ENCODE measurements at places on chromosomes 3 and 15.

DNA sequence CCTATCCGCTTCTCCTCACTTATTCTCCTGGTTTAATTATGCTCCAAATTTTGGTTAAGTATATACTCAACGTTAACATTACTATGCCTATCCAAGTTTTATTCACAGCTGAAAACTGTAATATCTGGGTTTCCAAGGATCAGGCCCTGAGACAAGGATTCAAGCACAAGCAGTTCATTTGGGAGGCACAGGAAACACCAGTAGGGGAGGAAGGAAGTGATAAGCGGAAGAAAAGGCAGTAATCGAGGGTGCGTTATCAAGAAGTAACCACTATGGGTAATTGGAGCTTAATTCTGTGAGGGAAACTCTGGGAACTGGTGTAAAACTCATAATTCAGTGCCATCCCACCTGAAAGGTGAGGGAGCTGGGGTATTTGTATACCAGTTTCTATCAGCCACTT lies 120.3 kb downstream of the KCNAB1 start:
- no peak for DNase-seq

GRCh38 chr15:57611123-57611522 lies 19.4 kb downstream of the MYZAP start:
- no peak for DNase-seq

- no peak for DNase-seq
Observed at GRCh38 chr3:29050155-29050554, 230.7 kb upstream of the RBMS3 start.

GRCh38 chr3:64508140-64508539 lies 179.7 kb downstream of the ADAMTS9 start:
- no peak for DNase-seq

- DNase-seq = no peak
Observed at GRCh38 chr3:45269952-45270351, 43.9 kb upstream of the TMEM158 start.

GRCh38 chr3:3629911-3630310 lies 169.3 kb upstream of the LRRN1 start:
- no peak for DNase-seq

- no peak for DNase-seq
Observed at GRCh38 chr15:66008940-66009562, 139.8 kb downstream of the RAB11A start.

- DNase-seq = no peak
Observed at GRCh38 chr3:41716471-41716870, 245.4 kb downstream of the ULK4 start.

DNA sequence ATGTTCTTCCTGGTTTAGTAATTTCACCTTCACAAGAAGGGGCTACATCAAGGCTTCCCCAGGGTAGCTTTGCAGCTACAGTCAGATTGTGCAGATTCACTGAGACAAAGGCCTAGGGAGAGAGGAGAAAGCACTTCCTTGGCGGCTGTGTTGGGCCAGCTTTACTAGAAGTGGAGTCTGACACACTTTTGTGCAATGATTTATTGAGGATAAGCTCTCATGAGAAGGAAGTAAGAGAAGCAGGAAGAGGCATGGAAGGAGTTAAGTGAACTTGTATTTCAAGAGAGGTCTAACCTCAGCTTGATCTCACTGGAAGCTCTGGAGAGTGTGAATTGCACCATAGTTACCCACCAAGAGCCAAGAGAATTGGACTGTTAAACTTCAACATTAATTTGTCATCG lies 78.9 kb downstream of the TGFBR2 start:
- DNase-seq = no peak

GRCh38 chr3:31962801-31963205 lies 18.3 kb downstream of the OSBPL10 start:
- no peak for DNase-seq

DNA sequence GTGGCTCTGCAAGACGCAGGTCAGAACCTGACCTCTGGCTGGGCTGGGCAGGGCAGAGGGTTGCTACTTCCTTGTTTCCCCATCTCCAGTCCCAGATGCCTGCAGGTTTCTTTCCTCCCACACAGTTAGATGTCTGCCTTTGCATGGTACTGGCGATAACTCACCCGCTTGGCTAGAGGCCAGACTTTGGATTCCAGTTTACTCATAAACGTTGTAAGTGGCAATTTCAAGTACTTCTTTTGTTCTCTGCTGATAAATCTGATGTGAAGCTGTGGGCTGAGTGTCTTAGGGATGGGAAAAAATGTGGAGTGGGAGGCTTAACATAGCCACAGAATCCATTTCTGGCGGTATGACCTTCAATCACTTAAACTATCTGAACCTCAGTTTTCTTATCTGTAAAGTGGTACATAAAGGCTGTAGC lies 194.2 kb downstream of the EBLN2 start:
- no peak for DNase-seq

GRCh38 chr3:46538803-46539442 lies 27.2 kb downstream of the LRRC2 start:
- peak; percentile 88 for DNase-seq

GRCh38 chr15:65949011-65949410 lies 79.7 kb downstream of the RAB11A start:
- DNase-seq = no peak

DNA sequence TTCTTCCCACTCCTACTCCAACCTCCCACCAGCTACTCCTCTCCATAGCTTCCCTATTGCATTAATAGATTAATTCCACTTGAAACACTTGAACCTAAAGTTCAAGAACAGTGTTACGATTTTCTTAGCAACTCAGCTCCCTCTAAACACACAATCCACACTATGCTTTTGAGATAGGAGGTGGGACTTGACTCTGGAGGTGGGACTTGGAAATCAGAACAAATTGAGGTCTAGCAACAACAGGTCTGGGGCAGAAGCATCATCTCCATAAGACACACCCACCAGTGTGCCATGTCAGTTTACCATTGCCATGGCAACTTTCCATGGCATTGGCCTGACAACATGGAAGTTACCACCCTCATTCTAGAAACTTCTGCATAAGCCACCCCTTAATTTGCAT lies 336.5 kb upstream of the ALCAM start:
- DNase-seq = no peak

- DNase-seq = no peak
Observed at GRCh38 chr3:373193-373779, 176.7 kb downstream of the CHL1 start.

DNA sequence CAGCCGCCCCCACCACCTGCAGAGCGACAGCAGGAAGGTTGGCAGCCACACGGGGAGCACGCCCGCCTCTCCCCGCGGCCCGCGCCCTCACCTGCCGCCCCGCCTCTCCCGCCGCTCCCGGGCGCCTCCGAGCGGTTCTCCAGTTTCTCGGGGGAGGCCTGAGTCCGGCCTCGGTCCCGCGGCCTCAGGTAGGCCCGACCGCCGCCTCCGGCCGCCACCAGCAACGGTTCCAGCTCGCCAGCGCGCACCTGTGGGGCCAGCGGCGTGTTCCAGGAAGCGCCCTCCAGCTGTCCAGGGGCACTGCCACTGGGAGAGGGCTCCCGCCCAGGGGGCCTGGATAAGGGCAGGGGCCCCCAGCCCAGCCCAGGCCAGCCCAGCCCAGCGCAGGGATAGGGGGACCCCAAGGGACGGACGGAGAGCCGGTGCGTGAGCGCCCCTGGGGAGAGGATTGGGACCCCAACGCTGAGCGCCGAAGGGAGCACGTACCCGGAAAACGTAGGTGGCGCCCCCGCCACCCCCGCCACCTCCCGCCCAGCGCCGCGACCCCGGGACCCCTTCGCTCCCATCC lies 2.2 kb downstream of the LTK start:
- DNase-seq = no peak

GRCh38 chr15:25797936-25798901 lies 64.9 kb downstream of the ATP10A start:
- DNase-seq = no peak

- no peak for DNase-seq
Observed at GRCh38 chr15:51303462-51303980, 34.9 kb downstream of the CYP19A1 start.

DNA sequence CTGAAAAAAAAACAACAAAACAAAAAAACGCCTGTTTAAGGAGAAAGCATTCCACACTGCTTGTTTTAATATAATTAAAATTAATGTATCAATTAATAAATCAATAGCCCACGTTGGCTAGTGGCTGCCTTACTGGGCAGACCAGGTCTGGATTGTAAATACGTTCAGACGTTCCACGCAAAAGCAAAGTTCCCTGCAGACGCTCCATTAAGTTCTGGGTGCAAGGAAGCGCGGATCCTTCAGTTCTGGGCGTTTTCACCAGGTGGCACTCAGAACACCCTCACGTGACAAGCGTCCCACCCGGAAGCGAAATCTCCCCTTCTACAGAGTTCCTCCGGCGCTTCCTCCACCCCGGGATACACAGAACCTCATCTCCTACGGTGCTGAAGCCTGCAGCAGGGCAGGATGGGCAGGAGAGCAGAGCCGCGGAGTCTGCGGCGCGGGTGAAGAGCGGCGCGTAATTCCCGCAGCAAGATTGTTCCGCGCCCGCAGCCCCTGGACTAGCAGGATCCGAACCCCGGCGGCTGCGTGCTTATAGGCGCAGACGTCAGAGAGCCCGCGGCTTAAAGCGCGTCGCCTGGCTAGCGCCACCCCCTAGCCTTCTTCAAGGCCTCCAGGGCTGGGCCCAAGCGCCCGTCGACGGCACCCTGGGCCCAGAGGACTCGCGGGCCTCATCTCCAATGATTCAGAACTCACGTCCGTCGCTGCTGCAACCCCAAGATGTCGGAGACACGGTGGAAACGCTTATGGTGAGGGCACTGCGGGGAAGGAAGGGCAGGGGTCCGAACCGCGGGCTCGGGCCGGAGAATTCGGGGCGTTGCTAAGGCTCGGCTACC lies at the start of gene SLC25A38:
Gene SLC25A38, plus strand, starts transcription at position 326 of the 836 bp plus-strand sequence. Its CDS starts 355 bp downstream, at position 681.
- peak; percentile 80 for DNase-seq

DNA sequence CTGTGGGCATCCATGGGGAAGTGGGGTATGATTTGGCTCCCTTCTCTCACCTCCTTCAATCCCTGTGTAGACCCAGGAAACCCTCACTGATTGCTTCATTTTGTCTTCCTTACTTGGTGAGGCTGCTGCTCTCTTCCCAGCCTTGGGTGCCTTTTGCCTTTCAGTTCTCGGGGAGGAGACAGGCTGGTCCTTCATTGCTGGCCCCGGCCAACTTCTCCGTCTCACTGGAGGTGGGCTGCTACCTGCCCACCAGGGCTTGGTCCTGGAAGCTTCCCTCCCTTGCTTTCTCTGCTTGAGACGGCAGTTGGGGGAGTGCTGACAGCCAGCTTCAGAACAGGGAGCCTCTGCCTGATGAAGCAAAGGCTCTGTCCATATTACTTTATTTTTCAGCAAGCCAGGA lies 4.7 kb downstream of the FOXL2 start:
- no peak for DNase-seq

- DNase-seq = no peak
Observed at GRCh38 chr15:87901008-87901407, 355.5 kb downstream of the NTRK3 start.

DNA sequence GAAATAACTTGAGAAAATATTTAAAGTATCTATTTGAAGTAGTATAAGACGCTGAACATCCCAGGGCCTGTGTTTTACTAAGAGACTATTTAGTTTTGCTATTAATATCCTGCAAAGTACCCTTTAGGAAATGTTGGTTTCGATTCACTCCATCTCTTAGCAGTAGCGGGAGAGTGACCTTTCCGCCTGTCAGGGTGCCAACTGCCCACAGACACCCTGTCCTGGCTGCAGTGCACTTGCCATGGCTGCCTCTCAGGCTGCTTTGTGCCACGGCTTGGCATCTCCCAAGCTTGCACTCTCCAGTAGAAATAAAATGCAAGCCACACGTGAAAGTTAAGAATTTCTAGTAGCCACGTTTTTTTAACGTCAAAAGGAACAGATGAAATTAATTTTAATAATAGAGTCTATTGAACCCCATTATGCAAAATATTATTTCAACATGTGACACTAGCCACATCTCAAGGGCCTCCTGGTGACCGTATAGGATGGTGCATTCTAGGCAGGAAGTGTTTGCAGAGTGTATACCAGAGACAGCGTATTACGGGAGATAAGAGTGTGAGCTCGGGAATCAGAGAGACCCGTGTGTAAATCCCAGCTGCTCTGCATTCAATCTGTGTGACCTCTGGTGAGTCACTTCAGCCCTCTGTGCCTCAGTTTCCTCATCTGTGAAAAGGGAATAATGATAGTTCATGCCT lies 19.8 kb downstream of the ADAMTS9 start:
- no peak for DNase-seq

GRCh38 chr3:6260551-6261191 lies 600.2 kb upstream of the GRM7 start:
- no peak for DNase-seq

DNA sequence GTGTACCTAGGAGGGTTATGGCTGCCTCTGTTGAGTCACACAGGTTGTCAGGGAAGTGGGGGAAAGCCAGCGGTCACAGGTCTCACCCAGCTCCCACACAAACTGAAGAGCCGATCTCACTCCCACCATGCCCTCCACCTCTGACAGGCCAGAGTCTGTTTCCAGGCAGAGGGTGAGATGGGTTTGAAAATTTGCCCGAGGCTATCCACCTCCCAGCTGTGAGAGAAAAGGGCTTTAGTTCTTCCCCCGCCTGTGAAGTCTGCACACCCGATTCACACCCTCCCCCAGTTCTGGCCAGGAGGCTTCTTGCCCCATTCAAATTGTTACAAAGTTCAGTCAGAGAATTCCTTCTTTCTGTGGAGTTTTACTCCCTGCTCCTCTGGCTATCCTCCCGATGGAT lies 446.9 kb downstream of the EDEM1 start:
- DNase-seq = no peak

GRCh38 chr3:10740954-10741353 lies 75.1 kb upstream of the SLC6A11 start:
- no peak for DNase-seq

GRCh38 chr3:150177673-150178381 lies 207.1 kb upstream of the PFN2 start:
- no peak for DNase-seq

DNA sequence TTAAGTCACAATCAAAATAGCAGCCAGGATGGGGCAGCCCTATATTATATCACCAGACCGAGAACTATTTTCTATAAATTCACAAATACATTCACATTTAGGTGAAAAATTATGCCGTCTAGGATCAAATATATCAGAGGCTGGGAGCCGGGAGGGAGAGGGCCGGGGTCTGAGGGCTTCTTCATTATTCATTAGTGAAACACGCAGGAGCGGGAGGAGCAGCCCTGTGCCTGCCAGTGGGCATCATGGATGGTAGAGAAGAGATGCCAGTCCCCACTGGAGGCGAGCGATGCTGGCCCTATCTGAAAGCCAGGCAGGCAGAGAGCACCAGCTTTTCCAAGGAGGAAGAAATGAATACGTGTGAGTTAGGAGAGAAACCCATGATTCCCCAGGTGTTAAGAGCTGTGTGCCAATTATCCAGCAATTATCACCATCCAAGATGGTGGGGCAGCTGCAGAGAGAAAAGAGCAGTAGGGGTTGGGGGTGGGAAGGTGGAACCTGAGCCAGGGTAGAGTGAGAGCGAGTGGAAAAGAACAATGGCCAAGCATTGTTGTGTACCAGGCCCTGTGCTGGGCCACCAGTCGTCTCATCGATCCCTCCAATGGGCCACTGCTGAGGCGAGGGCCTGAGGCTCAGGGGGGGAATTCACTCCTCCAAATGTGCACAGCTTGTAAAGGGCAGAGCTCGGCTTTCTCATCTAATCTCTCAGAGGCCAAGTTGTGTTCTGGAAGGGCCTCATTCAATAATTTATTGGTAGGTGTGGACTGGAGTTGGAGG lies 261.3 kb upstream of the TLE3 start:
- DNase-seq = no peak

Measured in stimulated activated naive B cell treated with anti-CD40 and anti-IgM and Interleukin-4, amounts not matched to agents 10 μg/mL and 1 μg/mL and 100 μg/mL, for 72 hours (primary cell).